ENCODE measurements at places on chromosomes 5 and 9.

DNA sequence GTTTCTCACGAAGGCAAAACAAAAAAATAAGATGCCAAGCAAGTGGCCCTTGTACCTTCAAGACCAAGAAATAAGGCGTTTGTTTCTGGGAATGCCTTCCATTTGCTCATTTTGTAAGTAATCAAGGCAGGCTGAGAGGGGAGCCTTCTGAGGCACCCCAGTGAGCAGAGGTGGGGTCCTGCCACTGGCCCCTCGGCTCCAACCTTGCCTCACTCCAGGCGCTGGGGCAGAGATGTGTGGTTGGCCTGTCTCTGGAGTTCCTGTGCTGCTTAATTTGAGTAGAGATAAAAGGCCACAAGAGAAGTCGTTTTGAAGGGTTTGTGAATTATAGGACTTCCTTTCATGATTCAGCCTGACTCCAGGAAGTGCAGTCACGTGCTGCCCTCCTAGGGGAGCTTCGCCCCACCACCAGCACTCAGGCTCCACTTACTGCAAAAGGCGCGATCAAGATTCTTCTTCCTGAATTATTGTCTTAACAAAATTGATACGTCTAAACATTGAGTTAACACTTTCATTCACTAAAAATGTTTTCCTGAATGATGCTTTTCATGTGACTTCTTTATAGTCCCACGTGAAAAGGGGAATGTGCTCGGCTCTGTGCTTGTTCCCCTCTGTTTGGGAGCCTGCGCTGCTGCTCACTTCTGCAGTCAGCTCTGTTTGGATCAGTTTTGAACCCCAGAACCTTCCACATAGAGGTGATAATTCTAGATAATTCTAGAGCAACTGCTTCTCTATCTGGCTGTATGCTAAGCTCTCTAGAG, 13.7 kb downstream of the SYK start:
- no peak for DNase-seq

- no peak for DNase-seq
Measured at GRCh38 chr5:149583394-149583793, 2.1 kb downstream of the ARHGEF37 start.

GRCh38 chr5:172932313-172933017, 26.8 kb upstream of the RPL26L1 start:
- DNase-seq: peak; percentile 60

DNA sequence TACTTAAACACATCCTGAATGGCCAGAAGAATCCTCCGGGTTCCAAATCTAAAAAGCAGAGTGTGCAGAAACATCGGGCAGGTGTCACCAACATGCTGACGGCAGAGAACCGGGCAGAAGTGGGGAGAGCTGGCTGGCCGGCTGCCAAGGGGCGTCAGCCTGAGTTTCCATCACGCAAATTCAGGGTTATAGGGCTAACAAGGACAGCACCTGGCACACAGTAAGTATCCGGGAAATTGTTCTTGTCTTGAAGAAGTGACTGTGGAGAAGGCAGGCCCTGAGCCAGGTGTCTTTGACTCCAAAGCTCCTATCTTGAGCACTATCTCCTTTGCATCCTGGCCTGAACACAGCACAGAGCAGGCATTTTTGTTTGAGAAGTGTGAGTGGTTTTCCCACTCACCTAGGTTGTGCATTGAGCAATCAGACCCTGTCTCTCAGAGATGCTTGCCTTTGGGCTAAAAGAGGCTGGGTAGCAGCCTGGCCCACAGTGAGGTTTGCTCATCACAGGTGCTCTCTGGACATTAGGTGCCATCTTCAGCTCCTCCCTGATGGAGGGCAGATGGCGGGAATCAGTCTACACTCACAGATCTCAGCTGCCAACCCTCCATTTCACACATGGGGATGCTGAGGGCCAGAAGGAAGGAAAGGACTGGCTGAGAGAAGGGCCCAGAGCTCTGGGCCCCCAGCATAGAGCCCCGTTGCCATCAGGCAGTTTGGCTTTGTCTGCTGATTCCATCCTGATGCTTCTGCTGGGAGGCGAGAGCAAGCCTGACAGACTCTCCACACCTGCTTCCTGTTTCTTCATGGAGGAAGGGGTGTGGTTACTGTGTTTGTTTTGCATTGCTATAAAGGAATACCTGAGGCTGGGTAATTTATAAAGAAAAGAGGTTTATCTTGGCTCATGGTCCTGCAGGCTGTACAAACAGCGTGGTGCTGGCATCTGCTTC, 52.8 kb downstream of the WHRN start:
- DNase-seq: no peak

GRCh38 chr5:176537554-176538229, 490 bp upstream of the RNF44 start:
- peak; percentile 91 for DNase-seq

GRCh38 chr5:15621094-15621493, 121.1 kb downstream of the FBXL7 start:
- no peak for DNase-seq

GRCh38 chr9:133518200-133518599, 6.6 kb downstream of the MYMK start:
- DNase-seq: no peak

GRCh38 chr5:35920890-35921289, 17.5 kb downstream of the CAPSL start:
- DNase-seq: no peak

DNA sequence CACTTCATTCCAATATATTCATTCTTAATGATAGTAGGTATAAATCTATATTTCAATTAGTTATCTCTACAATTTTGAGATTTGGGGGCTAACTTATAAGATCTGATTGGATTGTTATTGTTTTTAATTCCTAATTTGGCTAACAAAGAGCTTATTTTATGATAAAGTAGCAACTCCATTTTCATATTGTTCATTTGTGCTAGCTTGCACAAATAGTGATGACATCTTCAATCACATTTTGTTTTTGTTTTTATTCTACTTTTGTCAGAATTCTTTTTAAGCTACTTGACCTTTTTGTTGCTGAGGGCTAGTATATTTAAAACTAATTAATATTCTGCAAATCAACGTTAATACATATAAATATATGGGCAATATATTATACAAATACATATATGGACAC, 22.8 kb downstream of the MARCHF3 start:
- DNase-seq: no peak

- DNase-seq: no peak
Measured at GRCh38 chr5:110386782-110387181, 339.7 kb downstream of the TMEM232 start.

Measured in stimulated activated CD8-positive, alpha-beta memory T cell treated with anti-CD3 and anti-CD28 coated beads, Interleukin-2, amount 100 ng/mL, for 1 hour (primary cell).